ENCODE measurements at places on chromosomes 5 and 9.

GRCh38 chr5:170404398-170404797 lies 15.2 kb upstream of the KCNMB1 start:
- DNase-seq: peak; percentile 51

DNA sequence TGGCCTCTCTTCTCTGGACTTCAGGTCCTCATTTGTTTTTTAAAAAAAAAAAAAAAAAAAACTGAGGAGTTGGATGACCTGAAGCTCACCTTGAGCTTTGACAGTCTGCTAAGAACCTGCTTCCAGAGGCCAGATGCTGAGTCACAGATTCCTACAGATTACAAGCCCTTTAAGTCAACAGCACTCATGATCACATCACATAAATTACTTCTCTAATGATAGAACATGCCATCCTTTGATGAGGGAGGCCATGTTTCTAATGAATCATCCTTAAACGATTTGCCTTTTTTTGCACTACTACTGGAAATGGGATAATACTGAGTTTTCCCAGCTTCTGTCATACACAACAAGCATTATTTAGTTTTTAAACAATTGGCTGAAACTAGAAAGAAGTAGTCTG lies 34.2 kb upstream of the MYOT start:
- no peak for DNase-seq

DNA sequence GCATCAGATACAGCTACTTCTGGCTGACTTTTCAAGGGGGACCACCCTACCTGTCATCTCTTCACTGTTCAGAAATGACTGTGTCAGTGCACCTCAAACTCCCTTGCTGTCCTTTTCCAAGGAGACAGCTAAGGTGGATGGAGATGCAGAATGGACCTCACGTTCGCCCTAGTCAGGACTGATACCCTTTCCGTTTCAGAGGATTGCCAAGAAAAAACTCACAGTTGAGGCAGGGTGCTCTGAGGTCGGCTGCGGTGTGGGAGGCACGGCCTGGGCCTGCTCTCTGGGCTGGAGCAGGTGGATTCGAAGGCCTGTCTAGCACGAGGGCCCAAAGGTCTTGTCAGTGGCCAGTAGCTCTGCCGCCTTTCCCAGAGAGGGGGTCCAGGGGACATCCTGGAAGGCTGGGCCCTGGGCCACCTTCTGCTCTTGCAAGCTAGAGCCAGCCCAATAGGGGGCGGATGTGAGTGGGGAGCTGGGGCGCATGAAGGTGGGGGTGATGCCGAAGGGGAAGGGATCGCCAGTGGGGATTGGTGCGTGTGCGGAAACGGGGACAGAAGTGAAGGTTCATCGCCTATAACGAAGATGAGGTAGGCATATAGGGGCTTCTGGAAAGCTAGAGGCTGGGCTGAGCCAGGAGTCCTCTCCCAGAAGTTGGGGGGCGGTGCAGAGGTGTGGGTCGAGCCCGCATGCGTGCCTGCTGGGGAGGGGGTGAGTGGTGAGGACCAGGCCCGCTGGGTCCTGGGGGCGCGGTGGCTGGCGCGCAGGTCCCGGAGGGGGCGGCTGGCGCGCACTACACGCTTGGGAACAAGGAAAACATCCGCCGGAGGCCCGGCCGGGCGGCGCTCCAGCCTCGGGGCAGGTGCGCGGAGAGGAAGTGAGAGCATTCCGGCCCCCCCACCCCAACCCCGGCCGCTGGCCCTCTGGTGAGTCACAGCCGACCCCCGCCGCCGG lies 2.5 kb upstream of the MSMP start:
- DNase-seq: peak; percentile 70

- no peak for DNase-seq
These were observed 215.1 kb upstream of the MVB12B start for GRCh38 chr9:126111556-126111955.

- DNase-seq: no peak
These were observed 1.3 kb downstream of the SURF2 start for GRCh38 chr9:133357656-133358055.

- no peak for DNase-seq
These were observed 38.4 kb upstream of the RXRA start for GRCh38 chr9:134287591-134288491.

DNA sequence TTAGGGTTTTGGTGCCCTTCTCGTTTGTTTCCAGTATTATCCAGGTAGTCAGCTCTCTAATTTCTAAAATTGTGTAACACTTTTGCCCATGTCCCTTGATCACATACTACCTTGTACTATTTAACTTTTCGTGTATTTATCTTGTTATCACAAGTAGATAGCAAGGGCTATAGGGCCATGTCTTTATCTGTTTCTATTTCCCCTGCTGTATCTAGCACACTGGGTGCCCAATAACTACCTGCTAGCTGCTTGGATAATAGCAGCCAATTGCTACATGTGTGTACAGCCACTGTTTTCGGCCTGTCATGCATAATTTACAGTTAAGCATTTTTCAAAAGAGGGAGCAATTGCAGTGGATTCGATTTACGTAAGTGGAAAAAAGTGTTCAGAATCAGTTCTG lies 64.8 kb upstream of the TNFAIP8 start:
- DNase-seq: no peak

- DNase-seq: no peak
These were observed 47.1 kb downstream of the SEMA5A start for GRCh38 chr5:9498541-9499497.

DNA sequence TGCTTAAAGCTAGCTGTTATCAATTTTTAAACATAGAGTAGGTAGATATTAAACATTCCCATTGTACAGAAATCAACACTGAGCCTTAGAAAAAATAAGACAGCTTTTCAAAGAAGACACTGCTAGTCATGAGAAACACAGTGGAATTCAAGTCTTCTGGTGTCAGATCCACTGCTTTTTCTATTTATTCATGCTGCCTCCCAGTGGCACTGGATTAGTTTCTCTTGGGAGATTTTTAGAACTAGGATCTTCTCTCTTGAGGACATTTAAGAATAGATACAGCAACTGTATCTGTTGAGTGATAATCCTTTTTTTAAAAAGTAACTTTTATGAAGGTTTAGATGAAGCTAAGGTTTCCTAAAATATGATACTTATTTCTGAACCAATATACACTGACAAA lies 1635.4 kb upstream of the C9orf72 start:
- no peak for DNase-seq

- no peak for DNase-seq
These were observed 229.5 kb upstream of the PAPPA start for GRCh38 chr9:115923903-115924668.

DNA sequence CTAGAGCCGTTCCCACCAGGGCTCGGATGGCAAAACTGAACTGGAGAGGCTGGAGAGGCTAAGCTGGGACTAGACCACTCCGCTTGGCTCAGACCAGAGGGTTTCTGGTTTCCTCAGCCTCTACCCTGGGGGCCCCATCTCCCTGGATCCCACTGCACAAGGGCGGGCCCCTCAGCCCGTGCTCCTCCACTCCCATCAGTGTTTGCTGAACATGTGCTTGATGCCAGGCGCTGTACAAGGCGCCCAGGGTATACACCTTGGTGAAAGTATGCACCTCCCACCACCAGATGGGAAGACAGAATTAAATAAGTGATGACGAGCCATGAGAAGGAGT lies 18.0 kb downstream of the GPX3 start:
- DNase-seq: no peak

GRCh38 chr5:167934551-167934971 lies 356.9 kb upstream of the WWC1 start:
- DNase-seq: no peak

DNA sequence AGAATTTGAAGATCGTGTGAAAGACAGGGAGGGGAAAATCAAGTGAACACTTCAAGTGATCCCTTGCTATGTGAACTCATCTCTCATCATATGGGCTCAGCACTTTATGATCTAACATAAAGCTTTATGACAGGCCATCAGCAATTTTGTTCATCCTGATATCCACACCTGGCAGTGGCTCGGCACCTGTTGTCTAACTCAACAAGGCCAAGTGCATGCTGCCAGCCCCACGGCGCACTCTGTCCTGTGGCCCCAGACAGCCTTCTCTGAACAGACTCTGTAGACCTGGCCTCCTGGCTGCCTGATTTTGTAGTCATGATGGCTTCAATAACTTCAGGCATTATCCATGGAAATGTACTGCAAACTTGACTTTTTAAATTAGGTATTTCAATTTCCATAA lies 106.3 kb downstream of the MEF2C start:
- DNase-seq: no peak

- DNase-seq: no peak
These were observed 2.0 kb downstream of the ASPN start for GRCh38 chr9:92480291-92480771.

GRCh38 chr9:89493181-89493580 lies 4.7 kb downstream of the SEMA4D start:
- DNase-seq: no peak

DNA sequence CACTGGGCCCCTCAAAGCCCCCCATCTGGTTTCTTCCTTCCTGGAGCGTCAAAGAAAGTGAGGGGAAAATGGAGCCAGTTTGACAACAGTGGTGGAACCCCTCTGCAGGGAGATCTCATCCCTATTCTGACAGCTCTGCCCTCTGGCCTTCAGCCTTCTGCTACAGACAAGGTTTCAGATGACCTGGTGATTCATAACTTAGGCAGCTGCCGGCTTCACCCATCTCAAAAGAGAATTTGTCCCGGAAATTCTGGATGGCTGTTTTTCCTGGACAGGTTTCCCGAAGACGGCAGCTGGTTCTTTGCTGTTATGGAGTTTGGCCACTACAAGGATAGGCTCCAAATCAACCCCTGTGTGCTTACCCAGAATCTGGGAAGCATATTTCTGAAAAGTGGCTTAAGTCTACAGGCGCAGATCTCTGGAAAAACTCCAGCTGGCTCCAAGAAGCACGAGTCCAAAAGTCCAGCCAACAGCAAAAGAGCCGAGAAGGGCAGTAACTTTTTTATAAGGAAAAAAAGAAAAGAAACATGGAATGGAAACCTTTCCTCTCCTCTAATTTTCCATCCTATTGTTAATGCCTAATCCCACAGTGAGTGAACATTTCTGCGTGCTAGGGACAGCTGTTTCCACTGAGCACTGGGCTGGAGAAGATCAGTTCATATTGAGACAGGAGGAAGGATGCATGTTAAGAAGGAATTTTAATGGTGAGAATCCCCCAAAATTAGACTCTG lies 54.5 kb downstream of the ZNF366 start:
- DNase-seq: no peak

- no peak for DNase-seq
These were observed 24.4 kb downstream of the IQGAP2 start for GRCh38 chr5:76427206-76428140.

DNA sequence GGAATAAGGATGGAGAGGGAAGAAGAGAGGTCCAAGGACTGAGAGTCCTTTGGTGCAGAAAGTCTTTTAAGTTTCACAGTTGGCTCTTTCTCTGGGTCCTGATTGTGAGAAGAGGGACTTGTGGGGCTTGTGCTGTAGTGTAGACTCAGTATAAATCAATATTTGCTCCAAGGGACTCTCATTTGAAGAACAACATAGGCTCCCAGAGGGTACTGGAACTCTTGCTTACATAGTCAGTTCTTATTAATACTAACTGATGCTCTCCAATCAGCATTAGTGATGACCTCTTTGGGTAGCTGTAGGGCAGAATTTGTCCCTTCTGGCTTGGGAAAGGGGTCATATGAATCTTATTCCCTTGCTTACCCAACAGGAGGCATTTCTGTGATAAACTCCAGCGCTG lies 62.5 kb upstream of the CXCL14 start:
- DNase-seq: no peak

GRCh38 chr5:55699041-55699688 lies 13.0 kb downstream of the SLC38A9 start:
- no peak for DNase-seq

GRCh38 chr5:151721087-151721646 lies 34.5 kb upstream of the SPARC start:
- DNase-seq: peak; percentile 65

DNA sequence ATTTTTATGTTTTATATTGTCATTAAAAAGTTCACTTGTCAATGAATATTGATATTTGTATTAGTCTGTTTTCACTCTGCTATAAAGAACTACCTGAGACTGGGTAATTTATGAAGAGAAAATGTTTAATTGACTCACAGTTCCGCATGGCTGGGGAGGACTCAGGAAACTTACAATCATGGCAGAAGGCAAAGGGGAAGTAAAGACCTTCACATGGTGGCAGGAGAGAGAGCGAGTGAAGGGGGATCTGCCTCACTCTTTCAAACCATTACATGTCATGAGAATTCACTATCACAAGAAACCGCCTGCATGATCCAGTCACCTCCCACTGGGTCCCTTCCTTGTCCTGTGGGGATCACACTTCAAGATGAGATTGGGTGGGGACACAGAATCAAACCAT lies 27.4 kb downstream of the SRD5A1 start:
- DNase-seq: peak; percentile 24

GRCh38 chr5:1895739-1896420 lies 13.2 kb upstream of the IRX4 start:
- no peak for DNase-seq

DNA sequence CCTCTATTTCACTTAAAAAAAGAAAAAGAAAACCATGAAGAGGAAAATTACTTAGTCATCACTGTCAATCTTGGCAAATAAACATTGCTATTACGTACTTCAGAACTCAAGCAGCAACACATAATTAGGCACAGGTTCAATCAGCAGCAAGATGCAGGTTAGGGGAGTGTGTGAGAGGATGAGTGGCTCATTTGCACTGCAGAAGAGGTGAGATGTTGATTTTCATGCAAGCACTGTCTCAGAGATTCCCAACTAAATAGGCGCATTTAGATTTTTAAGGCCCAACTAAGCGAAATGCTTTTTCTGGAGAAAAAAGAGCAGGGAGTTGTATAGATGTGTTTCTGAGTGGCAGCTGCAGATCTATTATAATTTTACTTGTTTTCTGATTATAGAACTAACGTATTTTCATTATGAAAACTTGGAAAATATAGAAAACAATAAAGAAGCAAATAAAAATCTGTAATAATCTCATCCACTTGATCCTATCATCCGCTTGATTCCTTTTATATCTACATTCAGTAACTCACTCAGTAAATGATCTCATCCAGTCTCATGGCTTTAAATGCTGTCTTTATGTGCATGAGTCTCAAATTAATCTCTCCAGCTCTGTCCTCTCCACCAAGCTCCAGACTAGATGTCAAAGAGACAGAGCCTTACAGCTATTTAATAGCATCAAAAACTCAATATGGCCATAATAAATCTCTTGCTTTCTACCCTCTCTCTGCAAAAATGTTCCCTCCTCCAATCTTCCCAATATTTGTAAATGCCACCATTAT lies 162.5 kb downstream of the ZNF462 start:
- DNase-seq: no peak

- no peak for DNase-seq
These were observed 67.5 kb downstream of the SEMA6A start for GRCh38 chr5:116507051-116507537.

DNA sequence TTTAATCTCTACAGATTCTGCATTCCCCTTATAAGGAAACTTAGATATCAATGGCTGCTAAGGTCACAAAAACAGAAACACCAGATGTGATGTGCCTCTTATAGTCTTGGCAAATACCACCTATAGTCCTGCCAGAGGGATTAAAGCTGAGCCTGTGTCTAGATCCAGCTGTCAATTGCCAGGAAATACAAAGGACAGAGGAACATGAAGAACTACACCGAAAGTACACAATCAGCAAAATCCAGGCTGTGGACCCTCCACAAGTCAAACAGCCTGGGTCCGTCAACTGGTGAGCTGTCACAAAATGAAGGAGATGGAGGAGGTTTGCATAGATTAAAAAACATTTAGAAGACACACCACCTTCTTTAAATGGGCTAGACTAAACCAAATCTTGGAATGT lies 85.4 kb downstream of the KLF4 start:
- DNase-seq: no peak

GRCh38 chr9:20441711-20442423 lies 180.4 kb downstream of the MLLT3 start:
- no peak for DNase-seq

- no peak for DNase-seq
These were observed 32.8 kb downstream of the GALNT10 start for GRCh38 chr5:154223320-154223719.

All from stimulated activated naive B cell treated with anti-CD40 and anti-IgM and Interleukin-4, amounts not matched to agents 10 μg/mL and 1 μg/mL and 100 μg/mL, for 72 hours (primary cell).